D341Med (cell line): ENCODE measurements at places on chromosomes 3 and 15.

DNA sequence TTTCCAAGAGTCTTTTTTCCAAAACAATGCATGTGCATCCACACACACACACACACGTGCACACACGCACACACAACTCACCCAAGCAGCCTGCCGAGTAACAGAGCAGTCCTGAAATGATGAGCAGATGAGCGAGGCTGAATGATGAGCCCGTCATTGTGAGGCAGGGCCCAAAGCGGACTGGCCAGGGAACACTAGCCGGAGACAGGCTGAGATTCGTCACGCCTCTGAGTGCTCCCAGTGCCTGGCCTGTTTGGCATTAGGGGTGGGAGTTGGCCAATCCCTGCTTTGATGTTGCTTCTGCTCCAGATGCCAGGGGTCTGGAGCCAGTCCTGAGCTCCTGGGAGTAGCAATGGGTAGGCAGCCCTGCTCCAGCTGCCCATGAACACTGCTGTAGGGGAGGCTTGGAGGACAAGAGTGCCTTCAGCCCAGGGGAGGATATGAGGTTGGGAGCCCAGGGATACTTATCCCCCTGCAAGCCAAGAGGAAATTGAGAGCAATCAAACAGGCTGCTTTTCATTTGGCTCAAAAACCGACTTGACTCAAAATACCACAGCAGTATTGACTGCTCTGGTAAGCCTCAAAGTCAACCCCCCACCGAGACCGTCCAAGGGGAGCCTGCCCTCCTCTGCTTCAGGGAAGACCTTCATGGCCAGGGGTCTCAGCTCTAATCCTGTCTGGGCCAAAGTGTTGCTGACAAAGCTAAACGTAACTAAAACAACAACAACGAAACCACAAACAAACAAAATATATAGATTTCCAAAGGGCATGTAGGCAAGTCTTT is 22.9 kb downstream of the COLQ start:
- DNase-seq: no peak

DNA sequence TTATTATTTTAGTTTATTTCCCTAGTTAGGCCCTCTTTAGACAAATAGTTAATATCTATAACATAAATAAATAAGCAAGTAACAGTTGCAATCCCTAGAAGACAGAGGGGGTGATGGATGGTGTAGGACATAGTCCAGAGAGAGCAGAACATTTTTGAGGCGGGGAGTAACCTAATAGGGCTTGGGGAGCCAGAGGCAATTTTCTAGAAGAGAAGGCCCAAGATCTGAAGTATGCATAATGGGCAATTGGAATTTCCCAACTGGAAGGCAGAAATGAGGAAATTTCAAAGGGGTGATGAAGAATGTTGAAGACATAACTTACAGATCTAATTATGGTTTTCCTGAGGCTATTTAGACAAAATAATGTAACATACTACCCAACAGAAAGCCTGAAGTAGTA is 525.7 kb downstream of the TUSC7 start:
- DNase-seq: no peak

GRCh38 chr3:119632216-119632615 is 28.2 kb downstream of the POPDC2 start:
- no peak for DNase-seq

GRCh38 chr3:132284781-132285619 is 32.2 kb upstream of the ACP3 start:
- no peak for DNase-seq

GRCh38 chr3:155428563-155428962 is 135.1 kb upstream of the STRIT1 start:
- DNase-seq: no peak

DNA sequence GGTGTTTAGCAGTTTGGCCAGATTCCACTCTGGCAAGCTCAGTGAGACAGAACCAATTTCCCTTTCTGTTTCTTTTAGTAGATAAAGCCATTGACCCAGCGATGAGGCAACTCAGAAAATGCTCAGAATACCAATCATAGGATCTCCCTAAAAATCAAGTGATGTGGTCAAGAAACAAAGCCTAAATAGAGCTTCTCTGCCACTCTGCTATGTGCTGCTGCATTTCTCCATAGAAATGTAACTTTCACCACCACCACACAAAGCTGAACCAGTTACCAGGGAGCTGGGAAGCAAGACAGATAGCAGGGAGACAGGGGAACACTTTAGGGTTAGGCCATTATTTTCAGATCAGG is 109.8 kb downstream of the RPL22L1 start:
- DNase-seq: no peak

- no peak for DNase-seq
These were observed 335.0 kb downstream of the GRM7 start for GRCh38 chr3:7195934-7196333.

DNA sequence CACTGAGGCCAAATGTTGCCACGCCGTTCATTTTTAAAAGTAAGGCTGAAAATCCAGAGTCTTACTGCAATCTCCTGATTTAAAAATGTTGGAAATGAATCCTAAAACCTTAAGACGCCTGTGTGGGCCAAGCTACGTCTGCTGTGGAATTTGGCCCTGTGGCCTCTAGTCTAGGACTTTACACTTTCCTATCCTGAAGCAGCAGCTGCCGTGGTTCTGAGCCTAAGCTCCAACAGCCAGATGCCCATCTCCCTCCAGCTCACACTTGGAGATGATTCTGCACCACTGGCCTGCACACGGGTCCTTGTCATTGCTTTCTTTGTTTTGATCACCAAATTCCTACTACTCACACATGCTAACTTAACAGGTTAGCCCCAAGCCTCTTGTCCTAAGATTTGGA is 286.4 kb upstream of the LYSMD4 start:
- no peak for DNase-seq

DNA sequence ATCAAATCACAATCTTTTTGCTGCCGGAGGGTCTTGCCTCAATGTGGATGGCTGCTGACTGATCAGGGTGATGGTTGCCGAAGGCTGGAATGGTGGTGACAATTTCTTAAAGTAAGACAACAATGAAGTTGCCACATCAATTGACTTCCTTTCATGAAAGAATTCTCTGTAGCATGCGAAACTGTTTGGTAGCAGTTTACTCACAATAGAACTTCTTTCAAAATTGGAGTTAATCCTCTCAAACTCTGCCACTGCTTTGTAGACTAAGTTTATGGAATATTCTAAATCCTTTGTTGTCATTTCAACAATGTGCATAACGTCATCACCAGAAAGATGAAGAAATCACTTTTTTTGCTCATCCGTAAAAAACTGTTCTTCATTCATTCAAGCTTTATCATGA is 65.8 kb downstream of the B3GNT5 start:
- no peak for DNase-seq

- no peak for DNase-seq
These were observed 65.4 kb downstream of the EEFSEC start for GRCh38 chr3:128218548-128219257.

- DNase-seq: no peak
These were observed 102.1 kb downstream of the MRPL46 start for GRCh38 chr15:88365124-88365523.

- no peak for DNase-seq
These were observed 50.9 kb upstream of the CHRNB4 start for GRCh38 chr15:78691851-78692421.

DNA sequence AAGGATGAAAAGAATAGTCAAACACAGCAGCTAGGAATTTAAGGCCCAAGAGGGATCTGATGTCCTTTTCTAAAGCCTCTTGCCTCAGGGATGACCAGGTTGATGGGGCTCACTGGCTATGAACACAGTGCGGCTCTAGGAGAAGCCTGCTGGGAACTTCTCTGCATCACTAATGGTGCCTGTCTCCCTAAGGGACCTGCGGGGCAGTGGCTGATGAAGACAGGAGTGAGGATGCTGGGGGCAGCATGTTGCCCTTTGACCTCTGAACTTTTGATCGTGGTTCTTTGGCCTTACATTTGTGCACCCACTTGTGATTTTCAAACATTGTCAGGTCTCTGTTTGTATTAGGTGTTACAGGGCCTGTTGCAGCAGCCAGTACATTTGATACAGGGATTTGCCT is 64.9 kb upstream of the KLHL25 start:
- DNase-seq: no peak

DNA sequence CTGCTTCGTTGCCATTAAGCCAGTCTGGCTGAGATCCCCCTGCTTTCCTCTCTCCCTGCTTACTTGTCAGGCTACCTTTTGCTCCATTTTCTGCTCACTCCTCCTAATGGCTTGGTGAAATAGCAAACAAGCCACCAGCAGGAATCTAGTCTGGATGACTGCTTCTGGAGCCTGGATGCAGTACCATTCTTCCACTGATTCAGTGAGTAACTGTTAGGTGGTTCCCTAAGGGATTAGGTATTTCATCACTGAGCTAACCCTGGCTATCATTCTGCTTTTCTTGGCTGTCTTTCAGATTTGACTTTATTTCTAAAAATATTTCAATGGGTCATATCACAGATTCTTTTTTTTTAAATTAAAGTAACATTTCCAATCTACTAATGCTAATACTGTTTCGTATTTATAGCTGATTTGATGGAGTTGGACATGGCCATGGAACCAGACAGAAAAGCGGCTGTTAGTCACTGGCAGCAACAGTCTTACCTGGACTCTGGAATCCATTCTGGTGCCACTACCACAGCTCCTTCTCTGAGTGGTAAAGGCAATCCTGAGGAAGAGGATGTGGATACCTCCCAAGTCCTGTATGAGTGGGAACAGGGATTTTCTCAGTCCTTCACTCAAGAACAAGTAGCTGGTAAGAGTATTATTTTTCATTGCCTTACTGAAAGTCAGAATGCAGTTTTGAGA is 25.0 kb downstream of the CTNNB1 start:
- DNase-seq: no peak

DNA sequence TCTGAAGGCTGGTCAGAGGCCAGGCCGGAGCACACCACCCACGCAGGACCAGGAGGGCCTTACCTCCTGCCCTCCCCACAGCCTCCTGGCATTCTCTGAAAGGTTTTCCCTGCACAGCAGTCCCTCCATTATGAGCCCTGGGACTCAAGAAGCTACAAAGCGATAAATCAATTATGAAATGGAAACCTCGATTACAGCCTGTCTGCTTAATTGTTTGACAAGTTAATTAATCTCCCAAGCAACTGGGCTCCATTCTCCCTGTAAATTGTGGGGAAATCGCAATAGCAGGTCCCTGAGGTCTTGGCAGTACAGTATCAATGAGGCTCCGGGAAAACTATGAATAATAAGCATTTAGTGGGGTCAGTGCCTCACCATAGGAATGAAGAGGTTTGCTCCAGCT is 683.5 kb downstream of the NTRK3 start:
- no peak for DNase-seq

DNA sequence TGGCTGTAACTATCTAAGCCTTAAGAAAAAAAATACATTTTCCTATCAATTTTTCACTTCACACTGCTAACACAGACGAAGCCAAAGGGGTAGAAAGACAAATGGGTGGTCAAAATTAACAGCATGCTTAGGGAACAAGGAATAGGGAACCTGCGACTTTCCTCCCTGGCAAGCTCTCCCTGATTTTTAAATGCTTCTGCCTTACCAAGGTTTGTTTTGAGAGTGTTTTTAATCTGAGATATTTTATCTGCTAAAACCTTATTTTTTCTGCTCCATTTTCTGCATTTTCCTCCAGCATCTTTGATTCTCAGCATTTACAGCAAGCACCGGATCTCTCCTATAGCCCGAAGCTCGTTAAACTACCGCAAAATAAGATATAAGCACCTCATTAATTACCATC is 214.4 kb downstream of the RORA start:
- no peak for DNase-seq

DNA sequence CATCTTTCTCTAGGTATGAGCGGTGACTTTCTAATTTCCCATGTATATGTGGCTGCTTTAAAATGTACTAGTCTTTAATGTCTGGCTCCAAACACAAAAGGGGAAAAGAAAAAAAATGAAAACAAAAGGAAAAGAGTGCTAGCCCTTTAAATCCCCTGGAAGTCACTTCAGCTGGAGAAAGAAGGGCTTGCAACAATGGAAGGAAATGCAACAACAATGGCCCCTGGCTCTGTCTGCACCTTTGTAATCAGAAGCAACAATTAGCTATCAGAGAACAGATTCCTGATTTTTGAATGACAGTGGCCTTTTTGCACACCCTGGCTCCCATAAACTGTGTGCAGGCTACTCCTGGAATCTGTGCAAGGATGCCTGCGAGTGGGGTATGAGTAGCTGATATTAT is 591.2 kb downstream of the FHIT start:
- no peak for DNase-seq

GRCh38 chr3:128478576-128479506 is 12.2 kb upstream of the DNAJB8 start:
- DNase-seq: no peak

DNA sequence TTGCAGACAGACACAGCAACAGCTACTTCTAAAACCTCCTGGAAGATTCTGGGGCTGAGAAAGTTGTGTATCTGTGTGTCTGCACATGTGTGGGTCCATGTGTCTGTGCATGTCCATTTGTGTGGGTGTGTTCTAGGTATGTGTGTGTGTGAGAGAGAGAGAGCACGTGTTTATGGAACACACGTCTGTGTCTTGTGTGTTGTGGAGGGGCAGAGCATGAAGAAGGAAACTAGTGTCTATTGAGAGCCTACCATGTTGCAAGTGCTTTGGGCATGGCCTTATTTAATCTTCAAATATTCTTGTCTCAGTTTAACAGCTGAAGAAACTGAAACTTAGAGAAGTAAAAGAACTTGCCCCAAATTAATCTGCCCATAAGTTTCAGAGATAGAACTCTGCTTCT is 327.5 kb downstream of the UACA start:
- DNase-seq: no peak

DNA sequence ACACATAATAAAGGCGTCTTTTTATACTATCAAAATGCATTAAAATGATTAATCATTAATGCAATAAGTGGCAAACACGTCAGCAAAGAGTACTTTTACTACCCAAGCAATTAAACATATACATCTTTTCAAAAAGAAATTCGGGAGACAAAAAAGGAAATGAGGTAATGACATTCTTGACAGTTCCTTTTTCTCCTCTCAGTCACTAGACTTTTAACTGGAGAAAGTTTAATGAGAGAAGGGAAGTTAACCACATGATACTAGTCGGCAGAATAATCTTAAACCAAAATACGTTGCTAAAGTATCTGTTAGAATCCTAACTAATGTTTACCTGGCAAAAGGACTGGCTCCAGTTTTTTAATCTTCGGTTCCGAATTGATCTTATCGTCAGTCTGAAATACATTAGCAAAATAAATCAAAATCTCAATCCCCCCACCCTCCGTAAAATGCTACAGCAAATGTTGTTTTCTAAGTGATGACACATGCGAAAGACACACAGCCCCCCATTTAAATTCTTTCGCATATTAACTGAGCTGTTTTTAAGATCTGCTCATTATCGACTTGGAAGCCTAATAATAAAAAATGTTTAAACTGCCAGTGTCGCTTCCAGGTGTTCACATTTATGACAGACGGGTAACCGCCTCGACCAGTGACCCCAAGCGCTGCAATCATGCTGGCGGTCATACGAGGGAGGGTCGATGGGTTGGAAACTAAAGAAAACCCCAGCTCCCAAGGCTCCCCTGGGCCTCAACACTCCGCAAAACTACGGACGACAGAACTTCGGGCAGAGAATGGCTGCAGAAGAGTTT is 778 bp downstream of the MTMR10 start:
- no peak for DNase-seq

DNA sequence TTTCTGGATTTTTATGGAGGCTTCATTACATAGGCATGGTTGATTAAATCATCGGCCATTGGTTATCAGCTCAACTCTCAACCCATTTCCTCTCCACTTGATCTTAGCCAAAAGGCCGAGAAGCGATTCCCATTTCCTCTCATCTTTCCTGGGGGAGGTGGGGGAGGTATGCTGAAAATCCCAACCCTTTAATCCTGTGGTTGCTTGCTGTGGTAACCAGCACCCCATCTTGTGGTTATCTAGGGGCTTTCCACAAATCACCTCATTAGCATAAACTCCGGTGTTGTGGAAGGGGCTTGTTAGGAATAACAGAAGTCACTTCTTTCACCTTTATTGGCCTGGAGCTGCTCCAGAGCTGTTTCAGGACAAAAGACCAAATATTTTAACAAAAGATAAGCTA is 20.9 kb downstream of the PDE8A start:
- DNase-seq: no peak
